ENCODE measurements at places on chromosomes 5 and 9.
A peak's percentile ranks its signal among the peaks of the same experiment; 100 is the strongest.

- DNase-seq = no peak
Observed at GRCh38 chr5:87313216-87313615, 45.5 kb downstream of the RASA1 start.

GRCh38 chr9:97857606-97858392 lies 4.8 kb downstream of the FOXE1 start:
- DNase-seq = no peak

DNA sequence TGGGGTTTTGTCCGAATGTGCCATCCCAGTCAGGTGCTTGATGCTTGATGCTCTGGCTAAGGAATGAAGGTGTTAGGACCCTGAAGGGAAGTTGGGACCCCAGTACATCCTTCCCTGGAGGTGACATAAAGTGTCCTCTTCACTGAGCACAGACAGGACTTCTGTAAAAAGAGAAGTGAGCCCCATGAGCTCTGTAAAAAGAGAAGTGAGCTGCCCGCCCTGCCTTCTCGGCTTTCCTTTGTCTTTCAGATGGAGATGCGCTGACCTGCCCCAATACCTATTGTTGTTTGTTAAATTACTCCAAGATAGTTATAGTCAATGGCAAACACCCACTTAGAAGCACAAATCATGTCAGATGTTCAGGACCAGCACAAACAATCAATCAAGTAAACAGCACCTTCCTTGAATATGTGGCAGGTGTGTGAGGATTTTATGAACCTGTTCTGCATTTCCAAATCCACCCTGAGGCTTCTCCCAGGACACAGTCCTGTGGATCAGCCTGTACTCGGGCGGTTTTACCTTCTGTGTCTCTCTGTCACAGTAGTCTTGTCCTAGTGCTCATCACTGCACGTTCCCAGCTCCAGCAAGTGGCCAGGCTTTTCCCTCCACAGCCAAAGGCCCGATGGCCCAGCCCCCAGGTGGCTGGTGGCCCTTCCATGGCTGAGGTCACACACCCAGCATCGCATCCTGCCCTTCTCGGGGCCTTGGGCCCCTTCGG lies 191.4 kb downstream of the MTRR start:
- no peak for DNase-seq

- no peak for DNase-seq
Observed at GRCh38 chr9:33049680-33050361, 24.7 kb downstream of the DNAJA1 start.

DNA sequence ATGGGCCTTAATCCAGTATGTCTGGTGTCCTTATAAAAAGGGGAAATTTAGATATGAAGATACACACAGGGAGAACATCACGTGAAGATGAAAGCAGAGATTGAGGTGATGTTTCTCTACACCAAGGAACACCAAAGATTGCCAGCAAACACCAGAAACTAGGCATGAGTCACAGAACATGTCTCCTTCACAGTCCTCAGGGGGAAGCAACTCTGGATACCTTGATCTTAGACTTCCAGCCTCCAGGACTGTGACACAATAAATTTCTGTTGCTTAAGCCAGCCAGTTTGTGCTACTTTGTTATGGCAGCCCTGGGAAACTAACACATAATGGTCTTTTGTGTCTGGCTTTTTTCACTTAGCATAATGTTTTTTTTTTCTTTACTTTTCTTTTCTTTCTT lies 41.2 kb upstream of the STRBP start:
- DNase-seq = no peak

- peak; percentile 15 for DNase-seq
Observed at GRCh38 chr5:180115326-180116076, 43.9 kb upstream of the RNF130 start.

DNA sequence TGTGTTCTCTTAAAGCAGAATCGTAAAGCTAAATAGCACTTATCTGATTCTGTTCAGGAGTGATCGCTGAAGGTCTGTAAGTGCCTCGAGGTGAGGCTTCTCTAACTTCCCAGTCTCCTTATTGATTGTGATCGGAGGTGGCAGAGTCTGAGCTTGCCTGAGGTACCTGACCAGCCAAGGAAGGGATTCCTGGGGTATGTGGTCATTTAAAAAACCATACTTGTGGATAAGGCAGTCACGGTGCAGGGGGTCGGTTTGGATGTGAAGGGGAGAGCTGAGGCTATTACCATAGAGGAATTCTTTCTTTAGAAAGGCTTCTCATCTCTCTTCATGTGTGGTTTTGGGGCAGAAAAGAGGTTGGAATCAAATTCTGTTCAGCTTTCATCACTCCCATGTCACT lies 193.7 kb downstream of the TLE4 start:
- DNase-seq = no peak

DNA sequence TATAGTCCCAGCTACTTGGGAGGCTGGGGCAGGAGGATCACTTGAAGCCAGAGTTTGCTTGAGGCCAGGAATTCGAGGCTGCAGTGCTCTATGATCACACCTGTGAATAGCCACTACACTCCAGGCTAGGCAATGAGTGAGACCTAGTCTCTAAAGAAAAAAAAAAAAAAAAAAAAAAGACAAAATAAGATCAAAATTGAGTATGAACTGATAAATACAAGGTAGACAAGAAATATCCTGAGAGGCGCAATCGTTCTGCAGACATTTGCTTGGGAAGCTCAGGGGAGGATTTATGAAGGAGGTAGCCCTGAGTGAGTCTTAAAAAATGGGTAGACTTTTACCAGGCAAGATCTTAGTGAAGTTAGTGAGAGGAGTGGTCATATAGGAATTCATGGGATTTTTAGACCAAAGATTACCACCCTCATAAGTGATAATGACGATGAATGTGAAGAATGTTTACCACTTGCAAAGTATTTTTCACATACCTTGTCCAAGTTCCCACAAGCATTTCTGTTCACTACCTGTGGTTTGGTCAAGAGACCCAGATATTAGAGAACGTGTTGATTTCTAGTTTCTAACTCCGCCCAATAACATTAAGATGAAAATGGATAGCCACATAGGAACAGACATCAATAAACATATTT lies 4.4 kb downstream of the PDCD1LG2 start:
- no peak for DNase-seq

DNA sequence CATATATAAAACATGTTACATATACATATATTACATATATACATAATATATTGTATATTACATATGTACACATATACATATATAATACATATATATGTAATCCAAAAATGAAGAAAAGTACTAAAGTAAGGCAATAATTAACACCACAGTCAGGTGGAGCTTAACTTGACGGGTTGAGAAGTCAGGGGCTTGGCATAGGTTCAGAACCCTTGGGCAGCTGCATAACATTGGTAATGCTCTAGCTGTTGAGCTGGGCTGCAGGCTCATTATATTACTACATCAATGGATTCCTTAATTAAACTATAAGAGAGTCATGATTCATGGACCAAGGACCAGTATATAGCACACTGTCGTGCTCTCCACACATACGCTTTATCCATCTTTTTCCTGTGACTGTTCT lies 435.2 kb upstream of the ADAMTS16 start:
- no peak for DNase-seq

GRCh38 chr9:96232539-96233241 lies 69.3 kb downstream of the HSD17B3 start:
- peak; percentile 70 for DNase-seq

GRCh38 chr9:14271093-14271673 lies 42.8 kb downstream of the NFIB start:
- peak; percentile 59 for DNase-seq
